Right renal pelvis (tissue), 4 donors: ENCODE measurements at places on chromosomes 6 and 20. TPM values are rescaled to one million over a fixed set of nuclear protein-coding genes. Genes with fewer than 3 reads are reported as not detected.
A peak's percentile ranks its signal among the peaks of the same experiment; 100 is the strongest.

The PDYN gene
- 0.40 TPM for polyA plus RNA-seq

DNA sequence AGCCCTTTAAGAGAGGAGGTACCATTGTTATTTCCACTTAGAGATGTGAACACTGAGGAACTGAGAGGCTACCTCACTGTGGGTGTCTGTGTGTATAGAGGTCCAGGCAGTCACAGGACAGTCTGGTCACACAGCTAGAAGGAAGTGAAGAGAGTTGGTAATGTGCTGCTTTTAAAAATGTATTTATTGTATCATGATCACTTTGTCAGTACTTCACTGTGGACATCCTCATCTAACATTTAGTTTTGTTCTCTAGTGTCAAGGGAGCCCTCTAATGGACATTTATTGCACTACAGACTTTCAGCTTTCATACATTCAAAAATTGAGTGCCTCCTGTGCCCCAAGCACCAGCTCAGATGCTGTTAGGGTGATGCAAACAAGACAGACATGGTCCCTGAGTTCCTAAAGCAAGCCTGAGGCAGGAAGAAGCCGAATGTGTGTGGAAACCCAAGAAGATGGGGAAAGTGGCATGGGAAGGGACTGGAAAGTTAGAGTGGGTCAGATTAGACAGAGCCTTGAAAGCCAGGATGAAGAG, 123.0 kb downstream of the SLC16A10 start:
- DNase-seq, result peak; percentile 43

The LRRC73 gene
- 1.1 TPM for polyA plus RNA-seq

The ECT2L gene
- polyA plus RNA-seq, result 0.60 TPM
